ENCODE measurements at places on chromosomes 12 and 14.

- no peak for DNase-seq
Measured at GRCh38 chr12:89679631-89680030, 29.0 kb downstream of the ATP2B1 start.

- no peak for DNase-seq
Measured at GRCh38 chr14:58484176-58484575, 56.7 kb downstream of the KIAA0586 start.

DNA sequence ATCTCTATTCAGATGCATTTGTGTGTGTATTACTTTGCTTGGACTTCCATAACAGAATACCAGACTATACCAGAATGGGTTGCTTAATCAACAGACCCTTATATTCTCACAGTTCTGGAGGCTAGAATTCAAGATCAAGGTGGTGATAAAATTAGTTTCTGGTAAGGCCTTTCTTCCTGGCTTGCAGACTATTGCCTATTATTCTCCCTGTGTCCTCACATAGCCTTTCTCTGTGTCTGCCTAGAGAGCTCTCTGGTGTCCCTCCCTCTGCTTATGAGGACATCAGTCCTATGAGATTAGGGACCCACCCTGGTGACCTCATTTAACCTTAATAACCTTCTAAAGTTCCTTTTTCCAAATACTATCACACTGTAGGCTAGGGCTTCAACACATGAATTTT, 106.0 kb downstream of the FAR2 start:
- no peak for DNase-seq

- DNase-seq, result peak; percentile 91
Measured at GRCh38 chr12:84912198-84913128, at the start of gene SLC6A15. TSS of gene SLC6A15 (minus strand) at chr12:84912799. CDS start at chr12:84892120, 20,679 bp downstream.

DNA sequence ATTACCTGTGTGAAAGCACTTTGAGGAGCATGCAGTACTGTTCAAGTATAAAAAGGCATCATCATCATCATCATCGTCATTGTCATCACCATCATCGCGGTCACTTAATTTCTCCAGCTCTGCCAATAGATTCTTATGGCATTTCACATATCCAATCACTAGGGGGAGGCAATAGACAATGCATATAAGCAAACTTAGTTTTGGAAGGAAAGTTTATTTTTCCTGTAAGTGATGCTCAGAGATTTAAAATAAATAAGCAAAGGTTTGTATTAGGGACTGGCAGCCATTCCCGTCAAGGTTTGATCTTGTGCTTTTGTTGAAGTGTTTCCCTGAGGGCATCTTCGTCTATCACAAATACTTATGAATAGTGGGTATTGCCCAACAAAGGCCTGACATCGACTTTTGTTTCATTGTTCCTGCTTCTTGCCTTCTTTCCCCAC, 127.4 kb downstream of the KTN1 start:
- no peak for DNase-seq

DNA sequence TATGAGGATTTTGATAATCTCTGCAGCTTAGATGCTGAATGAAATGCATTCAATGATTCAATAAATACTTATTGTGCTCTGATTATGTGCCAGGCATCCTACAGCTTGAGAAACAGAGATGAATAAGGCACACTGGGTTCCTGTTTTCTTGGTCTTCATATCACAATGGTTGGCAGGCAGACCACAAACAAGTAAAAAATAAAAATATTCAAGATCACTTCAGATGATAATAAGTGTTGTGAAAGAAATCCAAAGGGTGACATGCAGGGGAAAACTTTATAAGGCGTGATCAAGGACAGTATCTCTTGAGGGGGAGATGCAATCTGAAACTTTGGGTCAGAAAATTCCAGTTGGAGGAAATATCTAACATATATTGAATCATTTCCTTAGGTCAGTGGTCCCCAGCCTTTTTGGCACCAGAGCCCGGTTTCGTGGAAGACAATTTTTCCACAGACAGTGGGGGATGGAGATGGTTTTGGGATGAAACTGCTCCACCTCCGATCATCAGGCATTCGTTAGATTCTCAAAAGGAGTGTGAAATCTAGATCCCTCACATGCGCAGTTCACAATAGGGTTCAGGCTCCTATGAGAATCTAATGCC, 73.7 kb upstream of the RAP1B start:
- no peak for DNase-seq

GRCh38 chr12:118357257-118358007, 15.3 kb downstream of the TAOK3 start:
- DNase-seq, result no peak

GRCh38 chr12:131732996-131733615, 22.2 kb downstream of the SFSWAP start:
- DNase-seq, result no peak

DNA sequence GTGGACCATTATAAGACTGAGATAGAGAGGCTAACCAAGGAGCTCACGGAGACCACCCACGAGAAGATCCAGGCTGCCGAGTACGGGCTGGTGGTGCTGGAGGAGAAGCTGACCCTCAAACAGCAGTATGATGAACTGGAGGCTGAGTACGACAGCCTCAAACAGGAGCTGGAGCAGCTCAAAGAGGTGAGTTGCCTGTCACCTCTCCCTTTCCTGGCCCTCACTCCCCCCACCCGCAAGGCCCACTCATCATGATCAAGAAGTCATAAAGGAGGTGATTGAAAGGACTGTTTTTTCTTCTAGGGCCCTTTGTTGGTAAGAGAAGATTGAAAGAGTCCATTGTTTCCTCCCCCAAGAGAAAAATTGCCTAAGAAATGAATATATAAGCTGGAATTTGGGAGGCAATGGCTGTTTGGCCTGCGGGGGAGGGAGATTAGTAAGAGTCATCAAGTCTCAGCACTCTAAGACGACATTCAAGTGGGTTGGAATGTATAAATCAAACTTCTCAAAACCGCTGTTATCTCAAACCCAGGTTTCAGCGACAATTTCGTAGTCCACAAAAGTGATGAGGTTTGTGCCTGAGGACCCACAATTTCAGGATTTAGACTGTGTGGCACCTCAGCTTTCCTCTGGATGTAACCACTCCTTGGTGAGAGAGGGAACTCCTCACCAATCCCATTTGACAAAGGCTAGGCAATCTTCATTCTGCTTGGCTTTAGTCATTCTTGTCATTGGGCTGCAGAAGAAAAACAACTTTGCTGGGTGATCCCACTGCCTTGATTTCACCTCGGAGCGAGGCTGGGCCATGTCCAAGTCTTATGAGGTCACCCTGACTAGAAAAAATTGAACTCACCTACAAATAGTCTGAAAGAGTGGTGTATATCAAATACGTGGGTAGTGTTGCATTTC, 966 bp downstream of the BICD1 start:
- peak; percentile 20 for DNase-seq

GRCh38 chr14:90396341-90397339, at the start of gene CALM1:
TSS of gene CALM1 (plus strand) at chr14:90397029. CDS start at chr14:90397231, 202 bp downstream.
- peak; percentile 84 for DNase-seq

- no peak for DNase-seq
Measured at GRCh38 chr12:115172521-115172920, 488.5 kb upstream of the TBX3 start.

DNA sequence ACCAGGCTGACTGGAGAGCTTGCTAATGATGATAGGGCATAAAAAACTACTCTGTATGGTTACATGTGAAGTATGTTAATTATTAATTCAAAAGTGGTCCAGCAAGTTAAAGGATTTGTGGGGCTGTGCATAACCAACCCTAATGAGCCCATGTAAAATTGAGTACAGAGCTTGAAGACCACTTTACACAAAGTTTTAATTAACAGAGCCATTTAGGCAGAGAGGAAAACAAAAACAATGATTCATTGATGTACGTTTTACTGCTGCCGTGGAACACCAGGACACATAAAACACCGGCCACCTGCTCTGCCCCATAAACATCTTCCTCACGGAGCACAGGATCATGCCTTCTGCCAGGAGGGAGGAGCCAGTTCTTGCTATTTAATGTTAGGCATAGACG, 83.5 kb downstream of the RIMBP2 start:
- no peak for DNase-seq

DNA sequence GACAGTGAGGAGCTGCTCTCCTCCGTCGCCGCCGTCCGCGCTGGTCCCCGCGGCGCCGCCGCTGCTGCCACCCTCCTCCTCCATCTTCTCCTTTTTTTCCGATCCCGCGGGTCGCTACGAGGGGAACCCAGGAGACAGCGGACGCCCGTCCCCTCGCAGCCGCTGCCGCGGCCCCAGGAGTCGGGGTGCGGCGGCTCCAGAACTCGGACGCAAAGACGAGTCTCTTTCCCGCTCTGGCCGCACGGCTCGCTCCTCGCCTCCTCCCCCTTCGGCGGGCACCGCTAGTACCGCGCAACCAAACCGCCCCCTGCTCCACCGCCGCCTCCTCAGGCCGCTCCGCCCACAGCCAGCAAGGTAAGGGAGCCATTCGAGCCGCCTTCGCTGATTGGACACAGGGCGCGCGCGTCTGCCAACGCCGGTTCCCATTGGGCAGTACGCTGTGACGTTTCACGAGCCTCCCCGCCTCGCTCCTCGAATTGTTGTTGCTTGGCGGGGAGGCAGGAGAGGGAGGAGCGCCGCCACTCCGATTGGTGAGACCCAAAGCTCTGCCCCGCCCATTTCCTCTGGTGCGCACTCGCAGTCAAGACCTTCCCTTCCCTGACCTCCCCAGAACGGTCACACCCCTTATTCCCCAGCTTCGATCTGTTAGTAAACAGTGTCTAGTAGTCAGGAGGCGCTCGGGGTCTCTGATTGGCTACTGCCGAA, at the start of gene RPS6KA5:
TSS of gene RPS6KA5 (minus strand) at position 291 of the 705 bp plus-strand sequence. CDS start at position 84, 207 bp downstream.
- peak; percentile 99 for DNase-seq

DNA sequence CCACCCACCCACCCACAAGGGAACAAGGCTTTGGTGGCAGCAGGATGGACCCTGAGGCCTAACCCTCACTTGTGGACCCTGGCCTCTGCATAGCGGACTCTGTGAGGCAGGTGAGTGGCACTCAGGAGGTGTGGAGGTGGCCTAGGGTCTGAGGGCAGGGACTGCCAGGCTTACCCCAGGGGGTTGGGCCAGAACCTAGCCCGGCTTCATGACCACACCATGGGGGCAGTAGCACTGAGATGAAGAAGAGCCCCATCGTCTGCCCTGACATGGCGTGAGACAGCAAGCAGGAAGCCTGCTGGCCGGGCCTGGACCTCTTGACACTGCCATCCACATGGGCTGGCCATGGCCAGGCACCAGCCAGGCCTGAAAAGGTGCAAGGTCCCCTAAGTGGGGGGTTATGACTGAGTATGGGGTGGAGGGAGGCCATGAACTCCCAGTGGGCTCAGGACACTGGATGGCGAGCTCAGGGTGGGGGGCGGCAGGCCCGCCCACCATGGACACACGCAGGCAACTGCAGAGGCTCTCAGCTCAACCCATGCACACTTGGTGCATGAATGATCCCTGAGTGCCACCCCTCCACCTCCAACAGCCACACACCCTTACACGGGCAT, 29.3 kb downstream of the JAG2 start:
- DNase-seq, result no peak

GRCh38 chr12:54439521-54440255, 20.6 kb upstream of the ITGA5 start:
- DNase-seq, result no peak

GRCh38 chr14:87186737-87187136, 806.2 kb downstream of the GALC start:
- no peak for DNase-seq

DNA sequence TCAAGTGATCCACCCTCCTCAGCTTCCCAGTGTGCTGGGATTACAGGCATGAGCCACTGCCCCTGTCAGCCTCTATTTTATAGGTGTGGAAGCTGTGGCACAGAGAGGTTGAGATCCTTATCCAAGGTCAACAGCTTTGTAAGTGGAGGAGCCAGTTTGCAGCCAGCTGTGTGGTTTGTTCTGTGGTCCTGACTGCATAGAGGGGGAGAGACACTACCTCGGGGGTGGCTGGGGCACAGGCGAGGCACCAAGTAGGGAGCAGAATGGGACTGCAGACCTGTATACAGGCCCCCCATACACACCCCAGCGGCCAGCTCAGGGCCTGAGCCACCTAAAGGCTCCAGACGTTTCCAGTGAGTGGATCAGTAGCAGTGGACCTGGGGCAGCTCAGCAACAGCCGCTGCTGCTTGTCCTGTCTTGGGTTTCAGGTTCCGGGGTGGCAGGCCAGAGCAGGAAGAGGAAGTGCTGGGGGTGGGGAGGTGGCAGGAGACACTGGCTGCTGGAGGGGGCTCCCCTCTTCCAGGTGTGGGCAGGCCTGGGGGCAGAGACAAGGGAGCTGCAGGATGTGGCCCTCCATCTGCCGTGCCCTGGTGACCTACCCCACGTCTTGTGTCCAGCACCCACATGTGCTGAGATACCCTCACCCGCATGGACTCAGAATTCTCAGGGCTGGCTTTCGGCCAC, 11.0 kb downstream of the ORAI1 start:
- no peak for DNase-seq

DNA sequence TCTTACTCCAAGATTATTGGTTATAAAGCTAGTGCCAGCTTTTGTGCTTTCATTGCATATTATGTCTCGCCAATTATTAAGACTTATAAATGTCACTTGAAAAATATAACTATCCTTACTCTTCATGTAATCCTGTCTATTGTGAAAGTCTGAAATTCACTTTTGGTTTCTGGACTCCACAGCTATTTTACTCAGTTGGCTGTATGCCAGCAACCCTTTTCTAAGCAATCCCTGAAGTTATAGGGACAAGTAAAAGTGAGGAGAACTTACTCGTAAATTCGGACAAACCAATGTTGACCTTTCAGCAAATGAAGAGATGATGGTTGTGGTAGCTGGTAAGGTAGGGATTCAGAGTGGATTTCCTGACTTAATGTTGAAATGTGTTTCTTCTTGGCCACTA, 196.3 kb downstream of the NPAS3 start:
- DNase-seq, result no peak

- DNase-seq, result no peak
Measured at GRCh38 chr12:120798696-120799095, 73.1 kb downstream of the ACADS start.

DNA sequence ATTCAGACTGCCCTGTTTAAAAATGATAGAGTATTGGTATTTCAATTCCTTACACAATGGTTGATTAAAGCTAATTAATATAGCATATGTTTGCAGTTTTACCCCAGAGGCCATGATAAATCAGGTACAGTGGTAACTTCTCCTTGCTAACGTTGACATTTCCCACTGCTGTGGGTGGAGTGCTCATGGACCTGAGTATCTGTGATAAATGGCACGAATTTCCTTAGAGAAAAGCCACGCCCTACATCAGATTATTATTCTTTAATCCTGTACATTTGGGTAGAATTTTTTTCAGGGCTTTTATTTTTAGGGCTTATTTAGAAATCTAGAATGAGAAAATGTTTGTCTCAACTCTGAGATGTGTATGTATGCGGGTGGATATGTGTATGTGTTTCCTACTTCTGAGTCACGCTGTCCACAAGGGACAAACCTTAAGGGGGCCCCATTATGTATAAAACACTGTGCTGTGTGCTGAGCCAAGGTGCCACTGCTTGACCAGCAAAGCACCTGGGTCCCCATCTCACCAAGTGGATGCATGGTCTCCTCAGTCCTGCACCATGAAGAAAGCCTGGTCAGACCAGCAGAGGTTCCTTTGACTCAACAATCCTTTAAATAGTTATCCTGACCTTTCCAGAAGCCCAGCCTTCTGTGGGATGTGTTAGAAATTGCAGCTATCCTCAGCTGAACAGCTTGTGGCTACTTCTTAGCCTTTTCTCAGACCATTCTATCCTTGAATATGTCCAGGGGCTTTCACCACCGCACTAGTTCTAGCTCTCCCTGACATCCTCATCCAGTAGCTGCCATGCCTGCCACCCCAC, 57.9 kb upstream of the STK38L start:
- no peak for DNase-seq

GRCh38 chr12:82593901-82594396, 92.8 kb upstream of the TMTC2 start:
- peak; percentile 40 for DNase-seq

GRCh38 chr12:95789126-95790032, 1.2 kb downstream of the NTN4 start:
- no peak for DNase-seq

GRCh38 chr14:28121512-28122297, 644.9 kb upstream of the FOXG1 start:
- DNase-seq, result no peak

GRCh38 chr12:66275040-66275439, 27.3 kb upstream of the HELB start:
- no peak for DNase-seq

Measured in NCI-H446 (cell line).